ENCODE measurements at places on chromosomes 12 and 14.

DNA sequence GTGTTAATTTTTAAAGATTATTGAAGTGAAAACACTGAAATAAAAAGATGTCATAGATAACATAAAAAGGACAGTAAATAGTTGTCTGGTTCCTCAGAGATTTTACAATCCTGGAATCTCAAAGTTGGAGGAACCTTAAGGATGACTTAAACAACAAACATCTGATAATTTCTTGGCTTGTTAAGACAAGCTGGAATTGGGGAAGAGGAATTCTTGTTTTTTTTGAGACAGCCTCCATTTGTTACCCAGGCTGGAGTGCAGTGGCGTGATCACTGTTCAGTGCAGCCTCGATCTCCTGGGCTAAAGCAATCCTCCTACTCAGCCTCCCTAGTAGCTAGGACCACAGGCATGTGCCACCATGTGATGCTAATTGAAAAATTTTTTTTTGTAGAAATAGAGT, 2.3 kb downstream of the ZNF410 start:
- DNase-seq: no peak

GRCh38 chr12:16220120-16220519, 57.4 kb downstream of the SLC15A5 start:
- no peak for DNase-seq

DNA sequence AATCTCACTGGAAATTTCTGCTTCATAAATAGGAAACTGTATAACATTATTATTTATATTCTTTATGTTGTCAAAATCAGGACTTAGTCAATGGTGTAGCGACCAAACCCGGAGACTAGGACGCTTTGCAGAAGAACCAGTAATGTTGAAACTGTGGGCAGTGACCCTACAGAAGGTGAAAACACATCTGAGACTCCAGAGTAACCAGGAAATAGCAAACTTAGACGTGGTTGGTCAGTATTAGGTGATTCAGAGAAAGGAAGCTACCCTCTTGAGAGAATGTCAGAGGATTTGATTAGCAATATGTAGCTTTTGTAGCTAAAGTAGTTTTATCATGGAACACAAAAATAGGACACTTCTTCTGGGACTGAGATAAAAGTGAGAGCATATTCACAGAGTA, 381.9 kb downstream of the SLC16A7 start:
- no peak for DNase-seq

- no peak for DNase-seq
These were observed 46.0 kb downstream of the TBK1 start for GRCh38 chr12:64497903-64498302.

DNA sequence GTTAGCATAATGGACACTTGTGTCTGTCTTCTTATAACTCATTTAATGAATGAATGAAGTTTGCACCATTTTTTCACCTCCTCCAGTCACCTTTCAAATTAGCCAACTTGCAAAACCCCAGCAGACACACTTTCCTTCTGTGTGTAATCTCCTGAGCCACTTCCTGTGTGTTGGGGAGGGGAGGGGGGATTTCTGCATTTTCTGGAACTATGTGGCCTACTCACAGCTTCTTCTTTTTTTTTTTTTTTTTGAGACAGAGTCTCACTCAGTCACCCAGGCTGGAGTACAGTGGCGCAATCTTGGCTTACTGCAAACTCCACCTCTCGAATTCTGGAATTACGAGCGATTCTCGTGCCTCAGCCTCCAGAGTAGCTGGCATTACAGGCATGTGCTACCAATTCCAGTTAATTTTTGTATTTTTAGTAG, 4.1 kb upstream of the SERPINA1 start:
- DNase-seq: no peak

- no peak for DNase-seq
These were observed 64.5 kb downstream of the AMN start for GRCh38 chr14:102986810-102987579.

GRCh38 chr14:80958939-80959338, 3.5 kb downstream of the TSHR start:
- no peak for DNase-seq

- no peak for DNase-seq
These were observed 129.6 kb downstream of the RPS29 start for GRCh38 chr14:49456589-49456988.

- DNase-seq: no peak
These were observed 64.8 kb upstream of the PLEKHG3 start for GRCh38 chr14:64639340-64639821.

DNA sequence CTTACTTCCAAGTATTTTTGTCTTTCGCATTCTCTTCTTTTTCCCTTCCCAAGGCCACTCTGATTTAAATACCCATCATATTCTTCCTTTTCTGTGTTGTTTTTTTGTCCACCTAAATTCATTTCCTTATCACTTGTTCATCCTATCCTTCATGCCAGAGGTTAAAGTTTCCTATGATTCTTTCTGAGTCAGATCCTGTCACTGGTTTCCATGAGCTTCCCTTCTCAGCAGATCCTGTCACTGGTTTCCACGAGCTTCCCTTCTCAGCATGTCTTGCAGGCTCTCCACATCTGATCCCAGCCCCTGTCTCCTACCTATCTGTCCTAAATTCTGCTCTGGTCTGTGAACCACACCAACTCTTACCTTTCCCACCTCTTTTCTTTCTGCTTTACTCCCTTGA, 311.8 kb upstream of the RGS6 start:
- no peak for DNase-seq

DNA sequence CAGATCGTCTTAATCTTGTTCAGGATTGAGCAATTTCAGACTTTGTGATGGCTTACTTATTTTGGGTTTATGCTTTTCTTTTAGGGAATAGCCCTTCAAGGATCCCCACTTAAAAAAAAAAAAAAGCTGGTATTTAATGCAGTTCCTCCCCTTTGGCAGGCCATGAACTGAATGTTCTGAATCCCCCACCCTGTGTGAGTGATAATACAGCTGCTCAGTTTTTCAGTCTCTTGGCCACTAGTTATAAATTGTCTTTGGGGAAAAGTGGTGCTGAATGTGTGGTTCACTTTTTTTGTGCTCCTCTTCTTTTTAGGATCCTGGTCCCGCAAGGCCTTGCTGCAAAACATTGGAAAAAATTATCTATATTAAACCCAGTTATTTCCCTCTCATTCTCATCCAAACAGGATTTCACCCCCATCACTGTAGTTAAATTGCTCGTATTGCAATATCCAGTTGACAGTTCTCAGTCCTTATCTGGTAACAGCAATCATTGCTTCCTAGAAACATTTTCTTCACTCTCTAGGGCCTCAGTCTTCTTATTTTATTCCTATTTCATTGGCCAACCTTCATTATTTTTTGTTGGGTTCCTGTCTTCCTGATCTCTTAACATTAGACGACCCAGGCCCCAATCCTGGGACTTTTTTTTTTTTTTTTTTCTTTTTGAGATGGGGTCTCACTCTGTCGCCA, 73.1 kb upstream of the PAWR start:
- DNase-seq: no peak

GRCh38 chr14:22973217-22974032, 8.9 kb downstream of the AJUBA start:
- no peak for DNase-seq

GRCh38 chr12:60180298-60180697, 584.5 kb downstream of the SLC16A7 start:
- DNase-seq: no peak

- no peak for DNase-seq
These were observed 651 bp downstream of the PFKM start for GRCh38 chr12:48119834-48120195.

DNA sequence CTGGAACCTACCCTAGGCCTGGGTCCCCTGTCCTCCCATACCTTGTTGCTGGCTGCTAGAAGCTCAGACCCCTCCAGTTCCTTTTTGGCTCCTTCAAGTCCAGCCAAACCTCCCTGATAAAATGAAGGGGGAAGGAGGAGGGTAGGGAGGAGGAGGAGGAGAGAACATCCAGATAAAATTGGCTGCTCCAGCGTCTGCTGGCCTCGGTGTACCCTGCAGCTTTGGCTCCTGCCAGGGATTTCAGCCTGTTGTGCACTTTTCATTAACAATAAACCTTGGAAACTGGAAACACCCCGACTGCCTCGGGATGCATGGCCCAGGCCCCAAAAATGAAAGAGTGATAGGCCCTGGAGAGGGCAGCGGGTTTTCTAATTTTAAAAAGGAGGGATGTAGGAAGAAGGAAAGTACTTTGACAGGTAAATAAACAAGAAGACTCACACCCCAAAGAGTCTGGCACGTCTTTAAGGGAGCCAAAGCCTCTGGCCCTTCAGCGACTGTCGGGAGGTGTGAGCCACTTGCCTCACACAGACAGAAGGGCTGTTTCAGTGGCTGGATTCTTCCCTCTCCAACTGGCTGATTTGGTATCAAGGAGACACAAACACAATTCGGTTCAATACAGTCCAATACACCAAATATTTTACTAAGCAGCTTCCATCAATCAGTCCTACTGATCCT, 49.8 kb downstream of the NUAK1 start:
- DNase-seq: no peak

DNA sequence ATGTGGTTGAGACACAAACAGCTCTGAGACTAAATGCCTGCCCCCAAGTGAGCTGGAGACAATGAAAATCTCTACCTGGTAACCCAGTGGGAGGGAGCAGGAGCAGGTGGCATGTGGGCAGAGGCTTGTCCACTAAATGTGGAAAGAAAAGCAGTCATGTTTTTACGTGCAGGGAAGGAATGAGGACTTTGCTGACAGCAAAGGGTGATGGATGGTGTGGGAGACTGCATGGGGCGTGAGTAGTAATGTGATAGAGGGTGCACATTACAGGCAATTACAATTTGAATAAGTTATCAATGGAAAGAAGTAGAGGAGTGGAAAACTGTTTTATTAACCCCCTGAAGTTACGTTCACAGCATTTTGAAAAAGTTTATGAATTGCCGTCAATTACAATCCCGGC, 176.6 kb downstream of the NRXN3 start:
- DNase-seq: no peak

- DNase-seq: no peak
These were observed 88.8 kb downstream of the DICER1 start for GRCh38 chr14:95068521-95068920.

DNA sequence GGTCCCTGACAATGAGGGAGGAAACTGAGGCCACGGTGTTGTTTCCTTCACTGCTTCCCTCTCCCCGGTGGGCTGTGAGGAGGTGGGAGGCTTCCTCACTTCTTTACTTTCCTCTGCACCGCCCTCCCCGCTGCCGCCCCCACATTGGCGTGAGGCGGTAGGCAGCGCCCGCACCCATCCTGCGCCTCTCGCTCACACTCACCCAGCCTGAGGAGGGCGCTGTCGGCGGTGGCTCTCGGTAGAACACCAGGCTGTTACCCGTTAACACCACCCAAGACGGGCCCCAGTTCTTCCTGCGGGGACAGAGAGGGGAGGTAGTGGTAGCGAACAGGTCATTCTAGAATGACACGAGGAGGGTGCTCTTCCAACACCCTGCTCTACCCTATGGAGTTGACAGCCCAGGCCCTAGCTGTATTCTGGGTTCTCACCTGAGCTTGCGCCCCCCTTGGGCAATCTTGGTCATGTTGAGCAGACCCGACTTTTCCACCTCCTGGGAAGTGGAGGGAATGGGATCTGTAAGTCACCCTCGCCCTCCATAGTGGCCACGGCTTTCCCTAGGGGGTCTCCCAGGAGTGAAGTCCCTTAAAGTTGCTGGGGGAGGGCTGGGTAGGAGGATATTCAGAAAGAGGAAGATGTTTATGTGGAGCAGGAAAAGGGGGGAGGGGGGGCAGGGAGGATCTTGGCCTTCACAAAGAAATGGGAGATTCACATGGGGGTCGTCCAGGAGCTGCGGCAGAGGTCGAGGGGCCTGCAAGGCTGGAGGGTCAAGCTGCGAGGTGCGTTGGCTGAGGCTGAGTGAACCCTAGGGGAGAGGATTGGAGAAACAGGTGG, 3.3 kb downstream of the ARHGAP9 start:
- DNase-seq: no peak

DNA sequence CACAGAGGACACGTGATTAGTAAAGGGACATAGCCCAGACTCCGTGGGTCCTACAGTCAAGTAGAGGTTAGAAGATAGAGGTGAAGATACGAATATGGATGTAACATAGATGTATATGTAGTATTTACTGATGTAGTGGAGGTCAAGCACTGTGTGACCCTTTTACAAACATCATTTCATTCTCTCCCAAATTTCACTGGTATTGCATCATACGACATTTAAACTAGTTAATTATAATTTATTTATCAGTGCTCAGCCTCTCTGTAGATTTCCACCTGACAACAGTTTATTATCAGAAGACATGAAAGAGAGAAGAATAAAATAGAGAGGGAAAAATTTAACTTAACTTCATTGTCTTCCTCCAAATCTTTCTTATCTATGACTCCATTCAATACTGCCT, 927.9 kb upstream of the TMEM132C start:
- DNase-seq: no peak

GRCh38 chr12:8829621-8830020, 7.2 kb downstream of the A2ML1 start:
- no peak for DNase-seq

DNA sequence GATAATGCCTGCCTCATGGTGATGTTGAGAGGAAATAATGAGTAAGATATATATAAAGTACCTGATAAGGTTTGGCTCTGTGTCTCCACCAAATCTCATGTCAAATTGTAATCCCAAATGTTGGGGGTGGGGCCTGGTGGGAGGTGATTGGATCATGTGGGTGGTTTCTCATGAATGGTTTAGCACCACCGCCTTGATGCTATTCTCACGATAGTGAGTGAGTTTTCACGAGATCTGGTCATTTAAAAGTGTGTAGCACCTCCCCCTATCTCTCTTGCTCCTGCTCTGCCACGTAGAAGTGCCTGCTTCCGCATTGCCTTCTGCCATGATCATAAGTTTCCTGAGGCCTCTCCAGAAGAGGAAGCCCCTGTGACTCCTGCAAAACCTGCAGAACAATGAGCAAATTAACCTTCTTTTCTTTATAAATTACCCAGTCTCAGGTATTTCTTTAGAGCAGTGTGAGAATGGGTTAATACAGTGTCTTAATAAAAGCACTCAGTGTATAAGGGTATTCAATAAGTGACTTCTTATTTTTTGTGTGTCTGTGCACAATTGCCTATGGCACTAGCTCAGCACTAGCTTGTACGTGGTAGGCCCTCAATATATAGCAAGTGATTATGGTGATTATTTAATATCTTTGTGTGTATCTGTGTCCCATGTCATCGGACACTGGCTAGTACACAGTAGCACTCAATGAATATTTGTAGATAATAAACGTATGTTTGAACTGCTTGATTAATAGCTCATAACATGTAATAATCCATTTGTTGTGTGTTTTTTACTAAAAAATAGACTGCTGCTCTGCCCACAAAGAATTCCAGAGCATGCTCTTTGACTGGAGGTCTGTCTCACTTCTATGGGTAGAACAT, 138.1 kb upstream of the LMNTD1 start:
- no peak for DNase-seq

Data from stimulated activated CD8-positive, alpha-beta memory T cell treated with anti-CD3 and anti-CD28 coated beads, Interleukin-4, amount 100 ng/mL, for 1 hour (primary cell).